ENCODE measurements at places on chromosomes 16 and 17. TPM values are rescaled to one million over a fixed set of nuclear protein-coding genes. Genes with fewer than 3 reads are reported as not detected.

DNA sequence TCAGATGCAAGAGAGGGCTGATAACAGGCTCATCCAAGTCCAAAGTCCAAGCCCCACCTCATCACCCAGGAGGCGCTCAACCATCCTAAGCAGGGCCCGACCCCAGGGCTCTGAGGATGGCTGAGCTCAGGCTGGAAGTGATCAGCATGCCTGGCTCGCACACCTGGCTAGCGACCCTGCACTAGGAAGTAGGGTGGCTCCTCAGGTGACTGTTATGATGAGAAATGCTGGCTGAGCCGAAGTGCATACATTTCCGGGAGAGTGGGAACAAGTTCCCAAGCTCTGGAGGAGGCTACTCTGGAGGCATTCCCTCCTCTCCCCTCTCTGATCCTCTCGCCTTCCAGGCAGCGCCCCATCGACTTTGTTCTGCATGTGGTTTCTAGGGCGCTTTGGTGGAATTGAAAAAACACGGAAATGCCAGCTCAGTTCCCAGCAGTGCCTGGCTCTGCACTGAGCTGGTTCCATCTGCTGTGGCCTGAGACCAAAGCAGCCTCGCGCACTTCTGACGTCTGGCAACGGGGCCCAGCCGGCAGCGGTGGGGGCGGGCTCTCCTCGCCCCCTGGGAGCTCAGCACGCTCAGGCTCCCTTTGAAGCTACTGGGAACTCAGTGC lies 130.3 kb downstream of the IRF8 start:
- peaks cover 5% of the 10 kb centered on the region for H3K36me3 ChIP-seq
- peaks cover 16% of the 10 kb centered on the region for H3K27me3 ChIP-seq
- H3K4me3 ChIP-seq: no peak overlapping the region
- H3K27ac ChIP-seq: no peak overlapping the region

Gene CORO1A
- total RNA-seq: 6.2 TPM

DNA sequence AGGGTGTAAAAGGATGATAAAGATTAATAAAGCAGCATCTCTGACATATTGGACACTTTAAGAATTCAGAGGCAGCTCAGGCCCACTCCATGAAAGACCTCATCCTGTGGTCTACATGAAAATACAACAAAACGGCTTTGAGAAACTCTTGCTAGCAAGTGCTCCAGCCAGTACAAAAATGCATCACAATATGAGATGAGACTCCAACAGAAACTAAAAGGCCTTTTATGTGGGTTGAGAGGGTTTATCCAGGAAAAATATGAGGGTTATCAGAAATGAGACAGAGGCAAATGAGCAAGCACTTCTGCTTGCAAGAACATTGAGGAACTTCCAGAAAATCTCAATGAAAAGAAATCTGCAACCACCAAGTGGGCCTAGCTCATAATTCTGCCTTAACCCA lies 65.7 kb downstream of the LITAF start:
- peaks cover 8% of the 10 kb centered on the region for H3K36me3 ChIP-seq
- no peaks in the 10 kb centered on the region for H3K27me3 ChIP-seq
- no peak overlapping the region for H3K4me3 ChIP-seq
- no peak overlapping the region for H3K27ac ChIP-seq
- DNase-seq: no peak
- H3K4me1 ChIP-seq: peaks cover 23% of the 10 kb centered on the region

Gene COA3
- 60.9 TPM for total RNA-seq

DNA sequence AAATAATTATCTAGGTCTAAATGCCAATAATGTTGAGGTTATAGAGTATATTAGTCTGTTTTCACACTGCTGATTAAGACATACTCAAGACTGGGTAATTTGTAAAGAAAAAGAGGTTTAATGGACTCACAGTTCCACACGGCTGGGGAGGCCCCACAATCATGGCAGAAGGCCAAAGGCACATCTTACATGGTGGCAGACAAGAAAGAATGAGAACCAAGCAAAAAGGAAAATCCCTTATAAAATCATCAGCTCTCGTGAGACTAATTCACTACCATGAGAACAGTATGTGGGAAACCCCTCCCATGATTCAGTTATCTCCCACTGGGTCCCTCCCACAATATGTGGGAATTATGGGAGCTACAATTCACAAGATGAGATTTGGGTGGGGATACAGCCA lies 2.9 kb upstream of the KATNB1 start:
- DNase-seq: no peak
- no peak overlapping the region for H3K4me3 ChIP-seq
- peaks cover 3% of the 10 kb centered on the region for H3K27me3 ChIP-seq
- no peaks in the 10 kb centered on the region for H3K36me3 ChIP-seq
- peaks cover 16% of the 10 kb centered on the region for H3K4me1 ChIP-seq

GRCh38 chr16:87551487-87551886 lies 50.8 kb upstream of the JPH3 start:
- no peak overlapping the region for H3K27ac ChIP-seq
- H3K27me3 ChIP-seq: no peaks in the 10 kb centered on the region
- no peak overlapping the region for H3K4me3 ChIP-seq
- H3K4me1 ChIP-seq: no peaks in the 10 kb centered on the region
- peaks cover 1% of the 10 kb centered on the region for H3K36me3 ChIP-seq

GRCh38 chr17:31321481-31321880 lies at the start of gene EVI2A:
Gene EVI2A (minus strand): TSS chr17:31321622. CDS start chr17:31319013, 2,609 bp downstream.
- peaks cover 9% of the 10 kb centered on the region for H3K4me1 ChIP-seq
- no peak for DNase-seq
- no peak within 1 kb of the TSS for H3K4me3 ChIP-seq
- H3K27me3 ChIP-seq: no peaks in the 10 kb centered on the region
- no peak within 1 kb of the TSS for H3K27ac ChIP-seq
- no peaks in the 10 kb centered on the region for H3K36me3 ChIP-seq

GRCh38 chr16:3490911-3491629 lies 4.2 kb downstream of the C16orf90 start:
- H3K4me3 ChIP-seq: no peak overlapping the region
- peak overlapping the region; percentile 68 for H3K27ac ChIP-seq
- H3K36me3 ChIP-seq: 0 out of 2 replicates have a peak, but pooled peaks cover 2% of the 10 kb centered on the region

DNA sequence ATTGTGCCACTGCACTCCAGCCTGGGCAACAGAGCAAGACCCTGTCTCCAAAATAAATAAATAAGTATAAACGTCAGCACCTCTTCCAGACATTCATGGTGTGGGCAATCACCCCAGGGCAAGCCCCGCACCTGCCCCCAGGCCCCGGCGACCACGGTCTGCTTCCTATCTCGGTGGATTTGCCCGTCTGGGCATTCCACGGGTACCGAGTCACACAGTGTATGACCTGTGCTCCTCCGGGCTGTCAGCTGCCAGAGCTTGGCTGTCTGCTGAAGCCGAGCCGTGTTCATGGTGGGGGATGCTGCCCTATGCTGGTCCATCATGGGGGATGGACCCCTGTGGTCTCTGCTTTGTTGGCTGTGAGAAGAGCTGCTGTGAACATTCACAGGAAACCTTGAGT lies 15.4 kb downstream of the CYBC1 start:
- no peak overlapping the region for H3K27ac ChIP-seq
- H3K27me3 ChIP-seq: no peaks in the 10 kb centered on the region

Gene ULK2
- 5.1 TPM for total RNA-seq

Gene COL1A1
- 46.1 TPM for total RNA-seq

Gene TNFRSF17
- 0.18 TPM for total RNA-seq

- no peak for DNase-seq
- H3K4me3 ChIP-seq: no peak overlapping the region
These were observed 828.9 kb downstream of the CDH11 start for GRCh38 chr16:64292953-64293352.

Gene FDXR
- total RNA-seq: 46.5 TPM

- peak; percentile 54 for DNase-seq
- H3K27ac ChIP-seq: peak overlapping the region; percentile 28
- no peaks in the 10 kb centered on the region for H3K36me3 ChIP-seq
- peaks cover 5% of the 10 kb centered on the region for H3K4me1 ChIP-seq
These were observed 727 bp downstream of the CORO7 start for GRCh38 chr16:4415538-4416199.

Gene FLII
- 309 TPM for total RNA-seq

DNA sequence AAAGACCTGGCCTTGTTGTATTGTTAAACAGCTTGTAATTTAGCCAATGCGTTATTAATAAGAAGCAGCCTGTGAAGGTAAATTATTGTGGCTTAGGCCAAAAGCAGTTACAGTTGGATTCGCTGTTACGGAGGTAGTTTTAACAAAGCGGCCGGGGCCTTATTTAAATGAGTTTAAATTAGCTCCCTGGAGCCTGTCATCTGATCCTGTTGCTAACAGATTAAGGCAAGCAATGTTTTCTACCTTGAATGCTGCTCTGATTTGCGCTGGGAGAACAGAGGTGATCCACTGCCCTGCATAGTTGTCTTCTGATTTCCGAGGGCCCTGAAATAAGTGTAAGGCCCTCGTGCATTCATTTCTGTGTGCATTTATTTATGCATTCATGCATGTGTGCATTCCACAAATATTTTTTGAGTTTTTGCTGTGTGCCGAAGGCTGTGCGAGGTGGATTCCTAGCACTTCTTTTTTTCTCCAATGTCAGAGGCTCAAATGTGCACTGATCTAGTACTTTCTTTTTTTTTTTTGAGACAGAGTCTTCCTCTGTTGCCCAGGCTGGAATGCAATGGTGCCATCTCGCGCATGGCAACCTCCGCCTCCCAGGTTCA lies 10.9 kb downstream of the SEC14L5 start:
- H3K27ac ChIP-seq: peak overlapping the region; percentile 94
- H3K27me3 ChIP-seq: no peaks in the 10 kb centered on the region
- peaks cover 31% of the 10 kb centered on the region for H3K4me1 ChIP-seq
- peak overlapping the region; percentile 43 for H3K4me3 ChIP-seq

Gene FOXC2
- total RNA-seq: 0.18 TPM

GRCh38 chr17:29640413-29640812 lies 17.7 kb upstream of the CORO6 start:
- peak overlapping the region; percentile 38 for H3K27ac ChIP-seq
- DNase-seq: no peak
- no peaks in the 10 kb centered on the region for H3K27me3 ChIP-seq

DNA sequence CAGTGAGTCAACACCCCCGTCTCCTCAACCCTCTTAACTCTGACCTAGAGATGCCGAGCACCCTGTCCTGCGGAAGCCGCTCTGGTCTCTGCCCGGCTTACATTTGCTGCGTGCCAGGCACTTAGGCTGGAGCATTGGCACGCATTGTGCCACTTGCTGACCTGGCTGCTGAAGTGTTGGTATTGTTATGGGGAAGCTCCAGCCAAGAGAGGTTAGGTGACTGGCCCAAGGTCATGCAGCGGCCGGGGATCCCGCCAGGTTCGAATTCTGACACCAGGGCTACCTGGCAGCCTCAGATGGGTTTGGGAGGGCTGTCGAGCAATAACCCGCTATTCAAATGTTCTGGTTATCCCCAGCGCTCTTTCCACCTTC lies 5.0 kb upstream of the HSD17B1 start:
- no peak for DNase-seq
- H3K36me3 ChIP-seq: no peaks in the 10 kb centered on the region
- H3K27me3 ChIP-seq: peaks cover 2% of the 10 kb centered on the region
- no peak overlapping the region for H3K27ac ChIP-seq
- H3K4me3 ChIP-seq: peak overlapping the region; percentile 59

Gene NKD1
- total RNA-seq: 9.3 TPM

DNA sequence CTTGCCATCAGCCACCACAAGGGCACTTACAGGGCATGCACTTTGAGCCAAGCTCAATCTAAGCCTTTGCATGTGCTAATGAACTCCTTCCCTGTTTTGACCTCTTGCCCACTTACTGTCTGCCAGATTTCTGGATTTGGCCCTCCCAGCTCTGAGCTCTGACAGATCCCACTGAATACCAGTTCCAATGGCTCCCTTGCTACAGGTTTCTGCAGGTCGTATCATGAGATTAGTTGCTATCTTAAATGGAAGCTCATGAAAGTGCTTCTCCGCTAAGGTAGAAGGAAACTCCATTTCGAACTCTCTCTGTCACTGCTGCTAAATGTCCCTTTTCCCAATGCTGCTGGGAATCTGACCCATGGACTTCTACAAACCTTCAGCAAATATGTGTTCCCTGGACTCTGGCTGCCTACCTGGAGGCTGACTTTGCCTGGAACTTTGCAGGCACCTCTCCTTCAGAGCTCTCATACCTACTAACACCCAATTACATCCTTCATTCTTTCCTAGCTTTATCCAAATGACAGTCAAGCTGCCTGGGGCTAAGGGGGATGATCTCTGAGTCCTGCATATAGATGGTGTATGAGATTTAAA lies 23.5 kb upstream of the TOB1 start:
- no peak overlapping the region for H3K4me3 ChIP-seq
- DNase-seq: no peak
- no peaks in the 10 kb centered on the region for H3K36me3 ChIP-seq
- H3K27ac ChIP-seq: no peak overlapping the region

DNA sequence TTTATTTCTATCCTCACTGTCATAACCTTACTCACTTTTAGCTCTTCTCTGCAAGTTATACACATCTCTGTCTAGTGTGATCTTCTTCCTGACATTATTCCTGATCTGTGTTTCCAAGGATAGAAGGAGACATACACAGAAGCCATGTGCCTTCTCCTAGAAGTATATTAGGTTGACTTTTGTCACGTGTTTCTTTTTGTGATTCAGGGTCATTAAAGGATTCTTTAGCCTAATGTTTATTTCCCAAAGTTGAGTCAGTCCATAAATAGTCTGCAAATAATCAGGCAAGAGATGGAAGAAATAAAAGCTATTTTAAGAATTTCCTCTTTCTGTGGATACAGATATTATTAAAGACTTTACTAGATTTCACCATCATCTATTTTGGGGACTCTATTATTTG lies 214.1 kb upstream of the GOT2 start:
- H3K27ac ChIP-seq: no peak overlapping the region
- no peak overlapping the region for H3K4me3 ChIP-seq
- no peaks in the 10 kb centered on the region for H3K27me3 ChIP-seq
- no peak for DNase-seq
- H3K4me1 ChIP-seq: no peaks in the 10 kb centered on the region

Gene HSD17B2
- total RNA-seq: 0.23 TPM

DNA sequence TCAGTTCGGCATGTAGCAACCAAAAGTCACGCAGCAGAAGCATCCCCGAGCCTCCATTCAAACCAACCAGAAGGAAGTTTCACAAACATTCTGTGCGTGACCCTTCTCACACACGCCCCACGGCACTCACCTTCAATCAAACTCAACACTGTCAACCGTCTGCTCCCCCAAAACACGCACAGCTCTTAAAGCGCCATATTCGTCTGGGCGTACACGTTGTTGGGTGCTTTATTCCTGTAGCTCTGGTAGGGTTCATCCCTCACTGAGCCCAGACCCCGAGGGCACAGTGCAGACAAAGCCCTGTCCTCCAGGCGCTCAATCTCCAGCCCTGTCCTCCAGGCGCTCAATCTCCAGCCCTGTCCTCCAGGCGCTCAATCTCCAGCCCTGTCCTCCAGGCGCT lies 2.2 kb downstream of the RAB40B start:
- H3K4me3 ChIP-seq: no peak overlapping the region
- H3K36me3 ChIP-seq: peaks cover 4% of the 10 kb centered on the region
- no peaks in the 10 kb centered on the region for H3K4me1 ChIP-seq
- H3K27me3 ChIP-seq: peaks cover 58% of the 10 kb centered on the region
- no peak overlapping the region for H3K27ac ChIP-seq

DNA sequence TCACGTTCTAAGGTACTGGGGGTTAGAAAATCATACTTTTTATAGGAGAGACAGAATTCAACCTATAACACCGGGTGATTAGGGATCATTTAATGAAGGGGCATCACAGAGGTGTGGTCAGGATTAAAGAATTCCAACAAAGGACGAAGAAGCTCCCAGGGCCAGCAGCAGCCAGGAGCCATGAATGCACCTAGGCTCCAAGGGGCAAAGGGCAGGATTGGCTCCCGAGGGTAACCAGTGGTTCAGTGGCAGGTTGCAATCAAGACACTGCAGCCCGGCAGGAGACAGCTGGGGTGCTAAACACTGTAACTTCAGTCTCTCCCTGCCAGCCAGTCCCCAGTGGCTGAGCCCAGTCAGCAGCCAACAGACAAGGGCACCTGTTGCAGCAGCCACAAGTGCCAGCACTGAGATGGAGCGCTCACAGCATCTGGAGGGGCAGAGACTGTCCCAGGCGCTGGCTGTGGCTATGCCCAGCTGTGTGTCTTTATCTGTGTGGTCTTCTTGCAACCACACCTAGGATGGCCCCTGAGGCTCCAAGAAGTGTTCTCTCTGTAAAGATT lies 23.9 kb downstream of the DHRS7C start:
- no peaks in the 10 kb centered on the region for H3K4me1 ChIP-seq
- no peaks in the 10 kb centered on the region for H3K36me3 ChIP-seq
